SHP77 (cell line): ENCODE measurements at places on chromosomes 7 and 10.
A peak's percentile ranks its signal among the peaks of the same experiment; 100 is the strongest.

GRCh38 chr7:45687721-45688120 lies 113.6 kb downstream of the ADCY1 start:
- DNase-seq, result no peak

DNA sequence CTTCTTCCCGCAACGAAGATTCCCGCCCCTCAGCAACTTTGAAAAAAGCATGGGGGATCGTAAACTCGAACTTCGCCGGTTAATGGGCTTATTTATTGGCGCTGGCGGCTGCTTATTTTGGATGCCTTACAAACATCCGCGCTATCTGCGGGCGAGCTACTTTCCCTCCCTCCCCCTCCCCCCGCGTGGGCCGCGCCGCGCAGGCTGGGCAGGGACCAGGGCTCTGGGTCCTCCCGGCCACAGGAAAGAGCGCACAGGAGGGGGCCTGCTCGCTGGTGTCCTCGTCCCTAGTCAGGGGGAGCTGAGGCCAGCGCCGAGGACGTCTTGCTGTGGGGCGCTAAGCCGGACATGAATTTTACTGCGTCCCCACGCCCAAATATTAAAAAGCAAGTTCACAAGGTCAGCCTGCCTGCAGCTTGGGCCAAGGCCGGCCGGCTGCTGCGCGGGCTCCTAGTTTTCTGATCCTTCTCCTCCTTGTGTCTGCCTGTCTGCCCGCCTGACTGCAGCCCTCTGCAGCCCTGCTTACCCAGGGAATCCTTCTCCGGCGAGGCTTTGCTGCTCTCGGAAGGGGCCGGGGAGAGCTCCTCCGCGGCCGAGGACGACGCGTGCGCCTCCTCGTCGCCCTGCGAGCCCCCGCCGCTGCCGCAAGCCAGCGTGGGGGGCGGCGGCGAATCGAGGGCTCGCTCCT lies 1.2 kb downstream of the HOXA10 start:
- DNase-seq, result no peak

GRCh38 chr7:48667407-48667806 lies 256.9 kb upstream of the CDC14C start:
- no peak for DNase-seq

- DNase-seq, result no peak
Measured at GRCh38 chr10:107865691-107866090, 701.2 kb upstream of the SORCS1 start.

DNA sequence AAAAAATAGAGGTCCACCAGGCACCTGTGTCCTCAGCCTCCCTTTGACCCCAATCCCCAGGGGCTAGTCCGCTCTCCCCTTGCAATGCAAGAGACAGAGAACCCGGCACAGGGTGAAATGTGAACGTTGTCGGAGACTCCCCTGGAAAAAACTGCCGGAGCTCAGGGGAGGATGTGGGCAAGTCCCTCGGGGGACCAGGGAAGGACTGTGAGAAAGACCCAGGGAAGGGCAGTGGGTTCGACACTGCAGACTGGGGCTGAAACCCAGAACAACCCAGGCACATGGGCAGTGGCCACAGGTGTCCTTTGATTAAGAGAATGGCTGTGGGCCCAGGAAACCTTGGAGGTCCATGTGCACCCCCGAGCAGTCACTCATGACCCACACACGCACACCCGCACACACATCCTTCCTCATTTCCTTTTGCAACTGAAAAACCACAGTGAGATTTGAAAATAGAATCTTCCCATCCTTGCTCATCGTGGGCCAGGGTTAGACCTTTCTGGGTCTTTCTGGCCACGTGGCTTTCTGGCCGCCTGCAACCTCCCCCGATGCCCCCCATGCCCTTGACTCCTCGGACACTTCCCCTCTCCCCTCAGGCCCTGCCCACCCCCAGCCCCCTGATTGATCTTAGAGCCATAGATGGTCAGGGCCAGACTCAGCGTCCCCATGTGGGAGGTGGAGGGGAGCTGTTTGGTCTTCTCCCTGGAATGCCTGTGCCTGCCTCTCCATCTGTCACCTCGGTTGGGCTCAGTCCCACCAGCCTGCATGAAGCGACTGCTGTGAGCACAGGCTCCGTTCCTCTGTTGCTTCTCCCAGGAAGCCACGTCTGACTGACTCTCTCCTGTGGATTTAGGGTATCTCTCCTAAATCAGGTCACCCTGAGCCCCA lies 7.9 kb downstream of the LAT2 start:
- DNase-seq, result no peak

DNA sequence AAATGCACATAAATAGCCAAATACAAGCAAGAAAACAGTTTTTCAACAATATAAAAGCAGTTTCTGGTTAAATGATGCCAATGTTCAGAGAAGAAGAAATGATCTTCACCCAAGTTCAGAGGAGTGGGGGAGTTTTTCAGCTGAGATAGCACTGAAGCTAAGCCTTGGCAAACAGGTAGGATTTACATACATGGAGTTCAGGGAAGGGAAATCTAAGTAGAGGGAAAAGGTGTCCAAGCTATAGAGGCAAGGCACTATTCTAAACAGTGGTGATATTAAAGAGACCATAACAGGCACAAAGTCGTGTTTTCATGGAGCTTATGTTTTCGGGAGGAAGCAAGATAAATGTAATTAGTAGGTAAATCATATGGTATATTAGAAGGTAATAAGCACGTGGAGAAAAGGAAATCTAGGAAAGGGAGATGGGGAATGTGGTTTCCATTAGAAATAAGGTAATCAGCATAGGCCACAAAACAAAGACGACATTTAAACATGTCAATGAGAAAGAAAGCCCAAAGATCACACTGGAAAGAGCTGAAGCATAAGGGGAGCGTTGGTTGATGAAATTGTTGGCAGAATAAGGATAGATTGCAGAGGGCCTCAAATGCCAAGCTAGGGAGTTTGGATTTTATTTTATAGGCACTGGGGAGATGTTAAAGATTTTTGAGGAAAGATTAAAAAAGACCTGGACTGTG lies 704.3 kb downstream of the MAGI2 start:
- no peak for DNase-seq

- DNase-seq, result no peak
Measured at GRCh38 chr7:66535414-66536329, 93.0 kb upstream of the KCTD7 start.

GRCh38 chr10:119167041-119167440 lies 1.5 kb upstream of the SFXN4 start:
- no peak for DNase-seq

GRCh38 chr10:65335311-65335710 lies 1590.5 kb upstream of the LRRTM3 start:
- DNase-seq, result no peak

- DNase-seq, result no peak
Measured at GRCh38 chr10:130371156-130371555, 235.0 kb downstream of the GLRX3 start.

DNA sequence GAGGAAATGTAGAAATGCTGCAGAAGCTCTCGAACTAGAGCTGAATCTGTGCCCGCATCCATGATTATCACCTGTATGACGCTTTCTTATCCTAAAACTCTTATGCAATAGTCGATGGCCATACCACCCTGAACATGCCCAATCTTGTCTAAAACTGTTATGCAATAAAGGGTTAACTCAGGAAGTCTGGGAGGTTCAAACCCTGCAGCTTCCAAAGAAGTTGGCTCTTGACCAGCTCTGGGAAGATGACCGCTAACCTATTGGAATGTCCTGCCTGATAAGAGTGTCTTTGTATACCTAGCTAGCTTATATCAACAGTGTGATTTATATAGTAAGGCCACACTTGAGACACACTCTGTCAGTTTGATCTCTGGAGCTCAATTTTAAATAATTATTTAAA lies 3.4 kb upstream of the C10orf88 start:
- DNase-seq, result no peak

- peak; percentile 74 for DNase-seq
Measured at GRCh38 chr7:20514364-20514763, 101.1 kb upstream of the ABCB5 start.

GRCh38 chr10:23522345-23522744 lies 83.5 kb downstream of the OTUD1 start:
- DNase-seq, result no peak

- DNase-seq, result no peak
Measured at GRCh38 chr7:92404170-92404614, 43.1 kb upstream of the GATAD1 start.

GRCh38 chr7:49229246-49229645 lies 304.9 kb downstream of the CDC14C start:
- no peak for DNase-seq

DNA sequence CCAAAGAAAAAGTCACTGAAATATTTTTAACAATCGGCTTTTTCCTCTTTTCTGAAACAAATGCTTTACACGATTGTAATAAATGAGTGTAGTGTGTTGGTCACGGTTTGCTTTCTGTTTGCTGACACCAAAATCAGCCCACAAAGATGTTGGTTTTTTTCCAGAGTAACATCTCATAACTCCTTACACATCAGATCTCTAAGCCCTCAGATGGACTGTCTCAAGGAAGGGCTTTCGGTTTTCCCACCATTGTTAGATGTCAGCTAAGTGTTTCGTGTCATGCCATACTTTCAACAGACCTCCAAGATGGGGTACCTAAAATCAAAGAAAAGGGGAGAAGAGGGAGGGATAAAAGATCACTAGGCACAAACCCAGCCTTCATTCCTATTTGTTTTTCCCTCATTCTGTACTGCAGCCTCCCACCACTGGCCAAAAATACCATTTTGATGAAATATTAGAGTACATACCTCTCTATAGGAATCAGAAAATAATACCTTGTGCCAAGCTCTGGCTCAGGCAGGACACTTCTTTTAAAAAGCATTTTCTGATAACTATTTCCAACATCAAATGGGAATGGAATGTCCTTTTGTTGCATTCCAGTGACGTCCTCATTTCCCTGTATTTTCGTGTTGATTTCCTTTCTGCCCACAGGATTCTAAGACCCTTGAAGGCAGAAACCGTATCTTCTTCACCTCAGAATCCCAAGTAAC lies 159.1 kb downstream of the DGKI start:
- no peak for DNase-seq

DNA sequence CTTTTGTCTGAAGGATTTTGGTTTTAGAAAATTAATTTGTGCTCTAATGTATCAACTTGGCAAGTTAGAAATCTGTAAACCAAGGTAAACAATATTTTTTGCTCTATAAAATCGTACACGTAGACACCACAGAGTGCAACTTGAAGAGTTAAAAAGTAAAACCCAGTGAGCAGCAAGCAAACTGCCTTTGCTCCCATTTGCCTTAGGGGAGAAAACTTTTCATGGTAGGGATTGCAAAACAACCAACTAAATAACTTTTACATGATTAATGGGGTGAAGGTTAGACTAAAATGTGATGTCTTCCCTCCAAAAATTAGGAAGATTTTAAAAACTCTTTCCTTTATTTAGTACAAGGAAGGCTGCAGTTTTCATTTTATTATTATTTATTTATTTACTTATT lies 224.2 kb upstream of the LYZL1 start:
- DNase-seq, result no peak

DNA sequence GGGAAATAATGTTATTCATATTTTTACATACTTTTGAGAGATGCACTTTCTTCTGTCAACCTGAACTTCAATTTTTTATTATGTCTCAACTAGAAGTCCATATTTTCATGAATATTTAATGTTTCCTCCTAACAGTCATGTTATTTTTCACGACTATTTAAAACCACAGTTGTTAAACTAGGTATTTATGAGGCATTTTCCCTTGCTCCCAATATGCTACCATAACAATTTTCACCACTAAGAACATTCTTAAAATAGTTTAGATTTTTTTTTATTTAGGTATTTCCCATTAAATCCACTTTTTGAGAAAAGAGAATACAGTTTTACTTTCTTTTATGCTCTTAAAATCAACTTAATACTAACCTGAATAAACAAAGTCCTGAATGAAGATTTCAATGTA lies 89.4 kb downstream of the JAZF1 start:
- no peak for DNase-seq

DNA sequence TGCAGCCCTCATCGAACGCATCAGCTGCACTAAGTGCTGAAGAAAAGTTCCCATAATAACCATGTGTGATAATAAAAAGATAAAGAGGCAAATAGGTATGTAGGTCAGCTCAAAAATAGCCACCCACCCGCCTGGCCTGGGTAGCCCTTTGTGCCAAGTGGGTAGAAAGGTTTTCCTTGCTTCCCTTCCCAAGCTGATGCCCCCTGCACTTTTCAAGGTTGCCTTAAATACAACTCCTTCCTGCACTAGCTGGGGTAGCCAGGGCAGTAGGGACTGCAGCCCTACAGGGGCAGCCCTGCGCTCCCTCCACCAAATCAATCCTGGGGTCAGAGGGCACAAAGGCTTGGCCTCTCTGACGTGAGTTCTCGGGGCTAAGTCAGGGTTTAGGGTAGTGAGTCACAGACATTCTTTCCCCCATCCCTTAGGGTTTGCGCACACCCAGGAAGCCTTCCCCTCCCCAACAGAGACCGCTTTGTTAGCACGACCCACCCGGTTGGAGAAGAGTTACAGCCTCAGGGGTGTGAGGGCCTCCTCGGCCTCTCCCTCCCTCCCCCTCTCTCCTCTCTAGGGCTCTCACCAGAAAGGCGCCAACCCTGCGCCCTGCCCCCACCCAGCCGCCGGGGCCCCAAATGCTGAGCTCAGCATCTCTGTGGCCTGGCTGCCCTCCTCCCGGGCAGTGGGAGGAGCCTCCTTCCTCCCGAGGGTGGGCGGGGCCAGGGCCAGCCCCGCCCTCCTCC lies 13.3 kb upstream of the DDIT4 start:
- DNase-seq, result no peak

- no peak for DNase-seq
Measured at GRCh38 chr7:82699773-82700186, 256.2 kb upstream of the CACNA2D1 start.
